Sigmoid colon (tissue), 7 donors: ENCODE measurements at places on chromosomes 3 and 15. TPM values are rescaled to one million over a fixed set of nuclear protein-coding genes. Genes with fewer than 3 reads are reported as not detected.

GRCh38 chr15:33206366-33206765 is 11.9 kb upstream of the FMN1 start:
- DNase-seq: no peak

The CCDC39 gene
- not detected for total RNA-seq

DNA sequence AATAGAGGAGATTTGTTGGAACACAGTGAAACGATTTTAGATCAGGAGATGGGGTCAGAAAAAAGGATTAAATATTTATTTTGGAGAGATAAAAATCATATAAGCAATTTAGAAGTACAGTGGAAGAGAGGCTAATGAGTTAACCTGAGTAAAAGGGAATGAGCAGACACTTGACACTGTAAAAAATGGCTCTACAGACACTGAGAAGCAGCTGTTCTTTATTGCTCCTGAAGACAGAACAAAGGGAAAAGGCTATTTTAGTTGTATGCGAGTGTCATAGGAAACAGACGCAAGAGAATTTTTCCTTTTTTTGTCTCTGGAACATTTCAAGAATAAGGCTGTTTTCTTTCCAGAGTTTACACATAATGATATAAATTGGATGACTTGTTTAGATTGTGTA is 34.3 kb downstream of the ASTE1 start:
- no peak for DNase-seq

DNA sequence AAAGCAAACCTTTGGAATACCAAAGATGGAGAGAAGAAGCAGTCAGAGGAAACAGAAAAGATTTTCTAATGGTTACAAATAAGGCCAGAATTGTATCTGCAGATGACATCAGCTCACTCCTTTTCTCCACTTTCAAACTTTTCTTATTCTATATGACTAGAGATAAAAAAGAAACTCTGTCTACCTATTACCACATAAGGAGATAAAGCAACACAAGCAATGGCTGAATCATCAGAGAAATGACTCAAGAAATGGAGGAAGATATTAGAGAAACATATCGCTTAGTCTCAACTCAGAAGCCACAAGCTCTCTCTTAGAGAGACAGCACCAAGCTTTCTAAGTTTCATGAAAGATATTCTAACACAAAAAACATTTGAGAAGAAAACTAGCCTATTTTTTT is 784.0 kb downstream of the ZPLD1 start:
- DNase-seq: no peak

The P3H2 gene
- total RNA-seq: 29.6 TPM

The CGNL1 gene
- 7.2 TPM for total RNA-seq

GRCh38 chr3:69209413-69209812 is 87.0 kb upstream of the LMOD3 start:
- DNase-seq: no peak

- no peak for DNase-seq
Observed at GRCh38 chr3:160012108-160012507, 23.5 kb downstream of the IL12A start.

The TUSC7 gene
- total RNA-seq: not detected

DNA sequence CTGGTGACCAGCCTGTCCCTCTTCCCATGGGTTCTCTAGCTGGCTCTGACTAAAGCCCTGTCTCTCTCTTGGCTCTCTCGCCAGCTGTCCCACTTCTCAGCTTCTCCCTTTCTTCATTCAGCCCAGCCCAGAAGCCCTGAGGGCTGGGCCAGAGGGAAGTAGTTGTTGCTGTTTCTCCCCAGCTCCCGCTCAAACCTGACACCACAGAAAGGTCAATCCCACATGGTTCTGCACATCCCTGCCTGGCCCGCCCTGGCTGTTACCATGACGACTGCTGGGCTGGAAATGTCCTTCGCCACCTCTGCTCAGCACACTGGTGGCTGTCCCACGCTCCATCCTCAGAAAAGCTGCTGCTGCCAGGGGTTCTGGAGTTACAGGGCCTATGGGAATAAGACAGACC is 25.9 kb downstream of the CCDC32 start:
- no peak for DNase-seq

DNA sequence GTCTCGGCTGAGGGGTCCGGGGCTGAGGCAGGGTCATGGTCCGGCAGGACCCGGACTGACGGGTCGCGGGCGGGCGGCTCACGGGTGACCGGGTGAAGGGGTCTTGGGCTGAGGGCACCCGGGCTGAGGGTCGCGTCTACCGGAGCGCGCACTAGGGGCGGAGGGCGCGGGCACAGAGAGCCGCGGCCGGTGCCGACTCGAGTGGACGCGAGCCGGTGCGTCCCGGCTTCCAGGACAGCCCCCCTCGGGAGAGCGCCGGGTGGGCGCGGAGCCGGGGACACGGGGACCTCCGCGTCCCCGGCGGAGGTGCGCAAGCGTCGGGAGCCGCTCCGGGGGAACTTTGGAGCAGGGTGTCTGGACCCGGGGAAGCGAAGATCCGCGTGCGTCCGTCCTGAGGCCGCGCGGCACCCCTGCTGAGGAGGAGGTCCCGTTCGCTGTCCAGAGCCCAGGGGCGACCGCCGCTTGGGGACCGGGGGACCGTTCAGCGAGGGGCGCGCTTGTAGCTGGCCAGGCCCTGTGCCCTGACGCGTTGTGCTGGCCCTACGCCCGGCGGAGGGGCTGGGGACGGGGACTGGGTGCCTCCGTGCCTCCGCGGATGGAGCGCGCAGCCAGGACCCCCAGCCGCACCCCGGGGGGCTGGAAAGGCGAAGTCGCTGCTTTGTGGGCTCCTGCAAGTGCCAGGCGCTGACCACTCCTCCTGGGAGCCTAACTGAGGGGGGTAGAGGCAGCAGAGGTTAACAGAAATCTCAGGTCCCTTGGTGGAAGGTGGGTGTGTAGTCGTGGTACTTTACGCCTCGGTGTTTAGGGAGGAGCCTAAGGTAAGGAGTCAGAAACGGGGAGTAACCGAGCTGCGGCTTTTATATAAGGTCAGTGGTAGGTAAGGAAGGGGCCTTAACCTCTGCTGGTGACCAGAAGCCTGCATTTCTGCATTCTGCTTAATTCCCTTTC is at the start of gene PPARG:
Gene PPARG, plus strand, starts transcription at position 889 of the 948 bp plus-strand sequence. CDS start 90,642 bp downstream, outside the sequence.
- no peak for DNase-seq

- DNase-seq: no peak
Observed at GRCh38 chr3:184631472-184631861, 69.9 kb downstream of the EPHB3 start.

DNA sequence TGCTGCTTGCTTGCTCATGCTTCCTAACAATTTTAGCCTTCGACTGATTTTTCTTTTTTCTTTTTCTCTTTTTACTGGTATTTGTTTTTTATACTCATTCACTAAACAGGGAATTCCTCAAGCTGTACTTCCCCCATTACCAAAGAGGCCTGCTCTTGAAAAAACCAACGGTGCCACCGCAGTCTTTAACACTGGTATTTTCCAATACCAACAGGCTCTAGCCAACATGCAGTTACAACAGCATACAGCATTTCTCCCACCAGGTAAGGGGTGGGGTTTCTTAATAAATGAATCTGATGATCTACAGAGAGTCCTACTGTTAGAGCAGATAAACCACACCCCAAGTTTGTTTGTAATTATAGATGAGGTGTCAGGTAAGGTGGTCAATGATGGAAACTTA is 178.8 kb downstream of the MBNL1 start:
- DNase-seq: no peak

The PCSK6 gene
- 6.4 TPM for total RNA-seq

DNA sequence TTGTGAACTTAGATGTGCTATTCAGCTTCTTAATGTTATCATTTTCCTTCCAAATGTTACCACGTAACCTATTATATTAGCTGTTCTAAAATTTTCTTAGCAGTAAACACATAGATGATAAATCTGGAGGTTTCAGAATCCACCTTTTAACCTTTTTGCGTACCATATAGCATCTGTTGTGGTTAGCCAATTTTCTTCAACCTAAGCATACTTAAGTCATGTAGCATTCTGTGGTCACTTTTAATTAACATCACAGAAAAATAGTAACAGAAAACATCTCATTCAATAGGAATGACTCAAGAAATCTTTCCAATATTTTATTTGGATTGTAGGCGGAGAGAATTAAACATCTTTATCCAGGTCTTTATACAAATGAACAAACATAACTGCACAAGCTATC is 1465.3 kb upstream of the GBE1 start:
- no peak for DNase-seq

GRCh38 chr3:192229866-192230265 is 497.5 kb downstream of the FGF12 start:
- DNase-seq: no peak

DNA sequence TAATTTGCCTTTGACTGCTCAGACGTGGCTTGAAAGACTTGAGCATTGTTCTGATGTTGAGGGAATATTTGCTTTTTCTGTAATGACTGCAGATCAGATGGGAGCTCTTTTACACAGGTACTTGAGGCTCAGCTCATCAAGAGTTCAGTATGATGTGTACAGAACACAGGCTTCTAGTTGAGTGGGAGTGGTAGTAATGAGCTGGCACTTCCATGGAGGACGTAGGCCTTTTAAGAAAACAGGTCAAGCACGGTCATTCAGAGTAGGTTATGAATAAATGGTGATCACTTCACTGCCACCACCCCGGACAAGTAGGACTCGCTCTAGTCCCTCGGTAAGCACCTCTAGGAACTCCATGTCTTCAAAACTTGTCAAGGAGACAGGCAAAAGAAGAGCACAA is 8.8 kb downstream of the EMC4 start:
- DNase-seq: no peak

DNA sequence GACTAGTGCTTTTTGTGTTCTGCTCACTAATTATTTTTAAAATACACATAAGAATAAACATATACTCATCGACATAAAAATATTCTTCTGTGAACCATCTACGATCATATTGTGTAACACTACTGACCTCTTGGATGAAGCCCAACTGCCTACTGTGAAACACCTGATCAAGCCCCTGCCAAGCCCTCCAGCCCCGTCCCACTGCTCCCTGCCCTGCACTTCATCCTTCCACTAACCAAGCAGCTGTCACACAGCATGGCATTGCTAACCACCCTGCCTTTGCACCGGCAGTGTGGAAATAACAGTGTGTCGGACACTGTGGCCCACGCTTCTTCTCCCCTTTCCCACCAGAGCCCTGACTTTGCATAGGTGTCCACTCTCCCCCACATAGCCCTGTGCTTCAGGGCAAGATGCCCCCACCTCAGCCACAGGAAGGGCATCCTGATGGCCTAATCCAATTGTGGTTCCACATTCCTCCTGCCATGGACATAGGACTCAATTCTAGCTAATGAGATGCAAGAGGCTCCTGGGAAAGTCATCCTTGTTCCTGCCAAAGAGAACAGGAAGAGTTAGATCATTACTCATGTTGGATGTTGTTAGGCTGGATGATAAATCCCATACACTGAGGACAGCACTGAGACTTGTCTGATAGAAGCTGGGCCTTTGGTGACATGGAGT is 35.0 kb upstream of the ARID3B start:
- no peak for DNase-seq

DNA sequence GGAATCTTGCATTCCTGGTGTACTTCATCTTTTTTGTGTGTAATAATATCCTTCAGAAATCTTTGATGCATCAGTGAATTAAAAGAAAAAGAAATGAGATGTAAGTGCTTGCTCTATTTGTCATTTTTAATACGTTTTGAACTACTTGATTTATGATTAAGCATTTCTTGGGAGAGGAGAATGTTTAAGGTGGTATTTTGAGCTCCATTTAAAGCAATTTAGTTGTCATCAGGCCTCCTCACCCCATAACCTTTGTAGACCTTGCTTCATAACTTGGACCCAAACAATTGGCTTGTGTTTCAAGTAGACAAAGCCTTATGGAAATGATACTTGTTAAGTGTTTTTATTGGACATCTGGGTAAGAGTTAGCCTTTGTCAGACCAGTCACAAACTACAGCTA is 87.1 kb upstream of the VEPH1 start:
- DNase-seq: no peak

GRCh38 chr15:82890338-82890994 is 62.1 kb downstream of the HOMER2 start:
- DNase-seq: no peak

DNA sequence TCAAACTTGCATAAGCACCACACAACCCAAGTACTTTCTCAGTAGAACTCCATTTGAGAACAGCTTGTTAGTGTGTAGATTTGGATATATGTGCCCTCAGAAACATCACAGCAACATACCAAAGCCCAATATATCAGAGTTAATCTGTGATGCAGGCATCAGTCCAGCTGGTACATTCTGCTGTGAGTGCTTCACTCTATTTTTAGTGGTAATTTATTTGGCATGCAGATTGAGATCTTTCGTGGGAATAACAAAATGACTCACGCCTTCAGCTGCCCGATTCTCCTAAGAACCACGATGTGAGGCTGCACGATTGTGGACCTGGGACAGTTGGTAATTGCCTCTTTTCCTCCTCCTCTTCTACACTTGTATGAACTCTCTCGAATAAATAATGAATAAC is 730.7 kb downstream of the SQOR start:
- peak; percentile 62 for DNase-seq
